ENCODE measurements at places on chromosomes 2 and 18.

DNA sequence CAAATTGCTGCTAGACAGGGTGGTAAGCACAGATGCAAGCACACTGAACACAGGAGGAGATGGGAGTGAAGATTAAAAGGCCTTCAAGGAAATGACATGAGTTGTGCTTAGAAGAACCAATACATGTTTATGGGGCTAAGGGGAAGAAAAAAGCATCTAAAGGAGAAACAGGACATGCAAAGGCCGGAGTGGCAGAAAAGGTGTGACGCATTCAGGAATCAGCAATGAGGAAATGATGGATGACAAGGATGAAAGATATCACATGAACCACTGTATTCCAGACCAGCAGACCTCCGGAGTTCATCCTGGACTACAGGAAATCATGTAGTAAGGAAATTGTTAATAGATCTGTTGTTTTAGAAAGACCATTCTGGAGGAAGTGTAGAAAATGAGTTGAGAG lies 42.8 kb downstream of the PPP4R1 start:
- DNase-seq = no peak

DNA sequence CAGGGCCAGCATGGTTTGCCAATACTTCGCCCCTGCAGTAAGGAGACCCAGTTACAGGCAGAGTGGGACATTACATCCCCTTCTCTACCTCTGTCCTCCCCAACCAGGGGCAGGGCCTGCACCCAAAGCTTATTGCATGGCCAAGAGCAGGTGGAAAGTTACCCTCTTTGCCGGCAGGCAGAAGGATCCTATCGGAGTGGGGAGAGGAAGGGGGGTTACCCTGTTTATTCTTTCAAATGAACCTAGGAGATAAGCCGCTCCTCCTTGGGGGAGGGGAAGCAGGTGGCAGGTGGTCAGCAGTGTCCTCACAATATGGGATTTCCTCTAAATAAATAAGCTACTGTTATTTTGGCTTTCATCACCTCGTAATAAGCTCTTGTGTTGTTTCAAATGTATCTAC lies 53.9 kb downstream of the SPATS2L start:
- DNase-seq = no peak

DNA sequence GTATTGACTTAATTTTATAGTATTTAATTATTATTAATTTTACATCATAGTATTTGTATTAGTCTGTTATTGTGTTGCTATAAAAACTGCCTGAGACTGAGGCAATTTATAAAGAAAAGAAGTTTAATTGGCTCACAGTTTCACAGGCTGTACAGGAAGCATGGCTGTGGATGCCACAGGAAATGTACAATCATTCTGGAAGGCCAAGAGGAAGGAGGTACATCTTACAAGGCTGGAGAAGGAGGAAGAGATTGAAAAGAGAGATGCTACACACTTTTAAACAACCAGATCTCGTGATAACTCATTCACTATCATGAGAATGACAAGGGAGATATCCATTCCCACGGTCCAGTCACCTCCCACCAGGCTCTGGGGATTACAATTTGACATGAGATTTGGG lies 2019.4 kb upstream of the PIK3C3 start:
- no peak for DNase-seq

DNA sequence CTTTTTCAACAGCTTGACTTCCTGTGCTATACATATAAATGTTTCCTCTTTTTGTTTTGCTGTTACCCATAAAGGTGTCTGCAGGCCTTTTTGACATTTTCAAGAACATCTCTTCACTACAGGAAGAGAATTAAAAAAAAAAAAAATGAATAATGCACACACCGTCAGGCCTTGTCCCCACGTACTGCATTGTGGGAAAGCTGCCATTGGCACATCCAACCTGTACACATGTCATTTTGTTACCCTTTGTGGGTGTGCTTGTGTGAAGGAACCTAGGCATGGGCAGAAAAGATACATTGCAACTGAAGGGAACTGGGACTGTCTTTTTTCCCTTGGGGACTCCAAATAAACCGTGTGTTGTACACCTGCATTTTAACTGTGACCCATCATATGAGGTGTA lies 16.8 kb upstream of the TMEM37 start:
- DNase-seq = no peak

DNA sequence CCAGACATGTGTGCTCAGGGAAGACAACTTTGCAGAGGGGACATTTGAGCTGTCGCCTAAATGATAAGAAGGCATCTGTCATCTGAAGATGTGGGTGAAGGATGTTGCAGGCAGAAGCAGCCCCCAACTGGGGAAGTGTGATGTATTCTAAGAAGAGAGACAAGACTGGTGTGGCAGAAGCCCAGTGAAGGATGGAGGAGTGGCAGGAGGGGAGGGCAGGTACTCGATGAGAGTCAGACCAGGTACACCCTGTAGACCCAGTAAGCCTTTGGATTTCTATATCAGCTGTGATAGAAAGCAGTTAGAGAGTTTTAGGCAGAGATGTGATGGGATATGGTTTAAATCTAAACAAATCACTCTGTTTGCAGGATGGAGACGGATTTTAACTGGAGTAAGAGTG lies 19.2 kb downstream of the SLC14A2 start:
- no peak for DNase-seq

GRCh38 chr2:30732876-30733275 lies 74.4 kb downstream of the CAPN13 start:
- no peak for DNase-seq

DNA sequence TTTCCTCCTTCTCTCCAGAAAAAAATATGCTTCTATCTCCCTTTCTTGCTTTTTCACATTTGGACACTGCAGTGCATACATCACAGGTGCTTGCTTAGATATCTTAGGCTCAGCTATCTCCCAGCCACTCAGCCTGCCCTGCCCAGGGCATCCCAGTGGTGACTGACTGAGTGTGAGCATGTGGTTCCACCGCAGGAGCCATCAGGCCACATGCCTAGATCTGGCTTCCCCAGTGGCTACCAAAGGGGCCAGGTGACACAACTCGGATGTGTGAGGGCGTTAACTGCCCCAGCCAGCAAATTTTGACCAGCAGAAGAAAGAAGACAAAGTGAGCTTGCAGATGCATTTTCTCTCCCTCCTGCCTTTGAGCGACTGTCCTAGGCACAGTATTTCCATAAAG lies 25.5 kb downstream of the SP5 start:
- no peak for DNase-seq

DNA sequence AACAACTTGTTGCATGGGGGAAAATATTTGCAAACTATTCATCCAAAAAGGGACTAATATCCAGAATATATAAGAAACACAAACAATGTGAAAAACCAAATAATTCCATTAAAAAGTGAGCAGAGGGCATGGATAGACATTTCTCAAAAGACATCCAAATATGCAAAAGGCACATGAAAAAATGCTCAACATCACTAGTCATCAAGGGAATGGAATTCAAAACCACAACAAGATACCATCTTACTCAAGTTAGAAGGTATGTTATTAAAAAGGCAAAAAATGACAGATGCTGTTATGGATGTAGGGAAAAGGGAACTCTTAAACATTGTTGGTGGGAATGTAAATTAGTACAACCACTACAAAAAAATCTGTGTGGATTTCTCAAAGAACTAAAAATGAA lies 396.5 kb downstream of the CCDC85A start:
- DNase-seq = no peak

All from activated naive CD4-positive, alpha-beta T cell (primary cell).